ENCODE measurements at places on chromosomes 1 and 21.

- DNase-seq = no peak
These were observed 36.9 kb upstream of the POU3F1 start for GRCh38 chr1:38083541-38083940.

- no peak for DNase-seq
These were observed 256.5 kb downstream of the USP25 start for GRCh38 chr21:15986277-15986676.

GRCh38 chr1:219582865-219583264, 30.0 kb downstream of the ZC3H11B start:
- DNase-seq = no peak

- no peak for DNase-seq
These were observed 13.9 kb upstream of the S100A7 start for GRCh38 chr1:153474347-153474746.

DNA sequence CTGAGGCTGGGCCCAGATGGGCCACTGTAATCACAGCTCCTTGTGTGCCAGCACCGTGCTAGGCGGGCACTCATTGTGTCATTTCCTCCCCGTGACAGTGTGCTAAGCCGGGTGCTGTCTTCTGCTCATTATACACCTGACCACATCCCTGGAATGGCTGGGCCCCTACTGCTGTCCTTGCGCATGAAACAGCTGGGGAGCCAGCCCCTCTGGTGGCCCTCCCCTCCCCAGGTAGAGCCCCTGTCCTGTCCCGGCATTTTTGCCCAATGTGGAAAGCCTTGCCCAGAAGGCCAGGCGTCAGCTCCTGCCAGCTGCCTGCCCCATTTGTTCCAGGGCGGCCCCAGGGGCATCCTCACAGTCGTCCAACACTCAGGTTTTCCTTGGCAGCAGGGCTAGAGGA, 107.4 kb upstream of the CASZ1 start:
- DNase-seq = no peak

GRCh38 chr1:68093737-68094136, 43.3 kb upstream of the DIRAS3 start:
- DNase-seq = no peak

Measured in hematopoietic multipotent progenitor cell treated with erythropoietin and hydrocortisone succinate and interleukin-3 and kit ligand, for 15 days (in vitro differentiated cells).